ENCODE measurements at places on chromosomes 3 and 15. TPM values are rescaled to one million over a fixed set of nuclear protein-coding genes. Genes with fewer than 3 reads are reported as not detected.

The SLMAP gene
- total RNA-seq: 52.0 TPM

The PSMA4 gene
- 170 TPM for total RNA-seq

The POC1A gene
- total RNA-seq: 3.2 TPM

The MAP6D1 gene
- 10.2 TPM for total RNA-seq

The SCG3 gene
- 219 TPM for total RNA-seq

The CX3CR1 gene
- total RNA-seq: not detected

The ADCY5 gene
- 2.1 TPM for total RNA-seq

The LRRC34 gene
- total RNA-seq: 3.6 TPM

DNA sequence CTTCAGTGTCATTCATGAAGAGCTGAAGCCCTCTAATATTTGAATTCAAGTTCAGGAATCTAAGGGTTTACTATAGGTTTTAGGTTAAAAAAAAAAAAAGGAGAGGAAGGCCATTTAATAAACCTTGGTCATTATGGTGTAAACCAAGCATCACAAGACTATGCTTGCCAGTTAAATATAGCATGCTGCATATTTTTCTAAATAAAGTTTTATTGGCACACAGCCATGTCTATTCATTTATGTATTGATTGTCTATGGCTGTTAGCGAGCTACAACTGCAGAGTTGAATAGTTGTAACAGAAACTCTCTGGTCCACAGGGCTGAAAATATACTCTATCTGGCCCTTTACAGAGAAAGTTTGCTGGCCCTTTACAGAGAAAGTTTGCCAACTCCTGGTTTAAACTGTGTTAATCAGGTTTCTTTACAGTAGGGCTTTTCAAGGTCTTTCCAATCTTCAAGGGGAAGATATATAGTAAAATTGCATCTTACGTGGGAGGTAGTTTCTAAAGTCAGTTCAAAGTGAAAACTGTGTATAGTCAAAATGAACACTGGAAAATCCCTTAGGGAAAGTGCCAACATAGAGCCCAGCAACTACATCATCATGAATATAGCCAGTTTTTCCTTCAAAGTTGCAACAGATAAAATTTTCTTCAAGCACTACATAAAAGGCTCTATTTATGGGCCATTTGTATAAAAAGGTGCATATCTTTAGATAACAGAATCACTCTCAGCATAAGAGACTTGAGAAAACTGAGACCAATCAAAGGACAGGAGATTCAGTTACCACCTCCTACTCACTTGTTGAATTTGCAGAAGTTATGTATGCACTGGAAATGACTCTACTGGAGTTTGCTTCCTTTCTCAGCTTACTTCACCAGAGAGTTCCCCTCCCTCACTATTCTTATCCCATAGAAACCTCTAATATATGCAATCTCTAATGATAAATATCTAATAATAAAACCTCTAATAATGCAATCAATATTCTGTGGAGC, 49.7 kb upstream of the FRMD4B start:
- no peak for DNase-seq

GRCh38 chr3:191139736-191140135, 59.3 kb upstream of the OSTN start:
- no peak for DNase-seq

- DNase-seq: no peak
These were observed 6.8 kb downstream of the FYCO1 start for GRCh38 chr3:45988804-45989203.

DNA sequence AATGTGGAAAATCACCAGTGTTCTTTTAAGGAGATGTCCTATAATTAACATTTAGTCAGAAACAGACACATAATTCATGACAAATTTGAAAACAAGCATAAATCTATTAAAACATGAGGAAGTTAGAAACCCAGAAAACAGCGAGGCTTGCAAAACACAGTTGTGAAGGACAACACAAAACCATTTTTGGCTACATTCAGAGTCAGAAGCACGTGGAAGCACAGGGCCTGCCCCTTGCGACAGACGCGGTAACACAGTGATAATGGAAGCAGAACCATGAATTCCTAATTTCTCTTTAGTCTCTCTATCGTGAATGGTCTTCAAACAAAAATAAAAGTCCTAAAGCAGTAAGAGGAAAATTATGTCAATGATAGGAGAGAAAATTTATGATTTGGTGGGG, 12.2 kb downstream of the NCEH1 start:
- DNase-seq: no peak

DNA sequence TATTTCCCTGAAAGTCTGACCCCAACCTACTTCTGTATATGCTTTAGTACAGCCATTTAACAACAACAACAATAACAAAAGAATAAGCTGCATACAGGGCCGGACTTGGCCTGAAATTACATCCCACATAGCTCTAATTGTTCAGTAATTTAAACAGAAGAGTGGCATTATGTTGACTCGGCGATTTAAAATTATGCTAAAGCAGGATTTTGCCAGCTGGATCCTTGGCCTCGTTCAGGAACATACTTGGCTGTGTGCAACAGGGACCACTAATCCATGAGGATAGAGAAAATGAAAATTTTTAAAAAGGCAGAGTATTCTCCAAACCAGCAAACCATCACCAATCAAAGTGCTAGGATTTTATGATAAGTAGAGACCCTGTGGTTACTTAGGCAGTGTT, 433.1 kb upstream of the RBMS3 start:
- no peak for DNase-seq

- DNase-seq: no peak
These were observed 415.9 kb upstream of the KCNMB2 start for GRCh38 chr3:178120367-178120766.

DNA sequence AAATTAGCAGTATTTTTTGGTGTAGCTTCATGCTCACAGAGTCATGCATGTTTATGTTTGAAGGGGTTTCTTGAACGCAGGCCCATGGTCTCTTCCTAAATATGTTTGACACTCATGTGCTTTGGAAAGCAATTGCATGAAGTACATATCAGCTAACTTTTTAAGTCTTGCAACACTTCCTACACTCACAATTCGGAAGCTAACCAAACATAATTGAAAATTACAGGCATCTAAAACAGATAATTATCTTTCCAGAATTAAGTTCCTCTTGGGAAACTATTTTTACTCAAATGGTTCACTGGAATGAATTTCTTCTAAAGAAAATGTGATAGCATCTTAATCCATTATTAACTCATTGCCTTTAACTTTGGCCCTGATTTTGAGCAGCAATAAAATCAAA, 438.9 kb downstream of the RAP2B start:
- no peak for DNase-seq

DNA sequence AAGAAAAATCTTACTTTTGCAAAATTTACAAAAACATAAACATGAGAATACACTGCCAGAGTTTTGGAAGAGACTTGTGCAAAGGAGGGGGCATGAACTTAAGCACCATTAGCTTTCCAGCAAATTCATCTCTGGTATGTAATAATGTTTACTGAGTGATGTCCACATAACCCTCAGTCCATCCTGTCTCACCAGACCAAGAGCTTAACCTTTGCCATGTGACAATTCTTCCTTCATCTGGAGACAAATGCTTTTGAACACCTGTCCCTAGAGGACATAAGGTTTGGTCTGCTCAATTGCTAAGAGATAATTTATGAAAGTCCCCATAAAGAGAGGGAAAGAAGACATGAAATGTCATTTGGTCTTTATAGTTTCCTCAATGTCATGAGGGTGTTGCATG, 412.3 kb downstream of the ERC2 start:
- DNase-seq: no peak

DNA sequence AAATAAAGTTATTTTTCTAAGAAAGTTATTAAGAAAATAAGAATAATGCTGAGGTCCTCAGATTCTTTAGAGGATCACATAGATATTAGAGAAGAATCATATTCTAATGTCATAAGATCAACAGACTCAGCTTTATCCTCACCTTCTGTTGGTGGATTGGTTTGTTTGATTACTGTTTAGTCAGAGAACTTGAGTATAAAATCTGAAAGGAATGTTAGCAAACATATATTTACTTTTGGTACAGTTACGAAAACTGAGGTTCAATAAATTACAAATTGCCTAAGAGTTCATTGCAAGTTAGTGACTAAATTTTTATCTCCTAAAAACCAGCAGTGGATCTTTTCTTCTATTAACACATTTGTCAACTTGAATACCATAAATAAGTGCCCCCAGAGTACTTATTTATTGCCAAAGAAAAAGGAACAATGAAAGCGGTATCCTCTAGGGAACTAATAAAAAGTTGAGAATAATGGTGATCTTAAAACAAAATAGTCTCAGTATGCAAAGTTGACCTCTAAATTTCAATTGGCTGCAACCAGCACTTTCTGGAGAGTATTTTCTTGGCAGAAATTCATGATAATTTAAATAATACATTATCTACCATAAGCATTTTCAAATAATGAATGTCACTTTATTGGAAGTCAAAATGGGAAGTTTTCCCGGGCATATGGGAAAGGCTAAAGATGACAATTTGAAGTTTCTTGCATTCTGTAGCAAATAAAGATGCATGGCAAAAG, 296.8 kb downstream of the OTOL1 start:
- DNase-seq: no peak

GRCh38 chr3:153414982-153415381, 253.0 kb downstream of the RAP2B start:
- DNase-seq: no peak

- no peak for DNase-seq
These were observed 80.9 kb downstream of the TNIK start for GRCh38 chr3:171379281-171379680.

DNA sequence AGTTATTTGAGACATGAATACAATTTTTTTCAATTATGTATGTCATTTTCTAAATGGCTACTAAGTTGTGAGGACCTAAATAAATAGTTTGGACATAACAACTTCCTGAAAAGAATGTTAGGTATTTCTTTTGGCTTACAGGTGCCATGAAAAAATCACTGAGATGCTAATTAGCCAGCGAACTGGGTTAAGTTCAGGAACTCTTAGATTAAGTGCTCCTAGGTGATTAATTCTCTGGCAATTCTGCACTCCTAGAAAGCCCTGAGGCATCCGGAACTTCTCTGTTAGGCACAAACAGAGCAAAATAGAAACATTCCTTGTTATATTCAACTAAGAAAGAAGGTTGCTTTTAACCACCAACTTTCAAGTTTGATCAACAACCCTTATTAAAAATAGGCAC, 192.3 kb downstream of the STAG1 start:
- DNase-seq: no peak

DNA sequence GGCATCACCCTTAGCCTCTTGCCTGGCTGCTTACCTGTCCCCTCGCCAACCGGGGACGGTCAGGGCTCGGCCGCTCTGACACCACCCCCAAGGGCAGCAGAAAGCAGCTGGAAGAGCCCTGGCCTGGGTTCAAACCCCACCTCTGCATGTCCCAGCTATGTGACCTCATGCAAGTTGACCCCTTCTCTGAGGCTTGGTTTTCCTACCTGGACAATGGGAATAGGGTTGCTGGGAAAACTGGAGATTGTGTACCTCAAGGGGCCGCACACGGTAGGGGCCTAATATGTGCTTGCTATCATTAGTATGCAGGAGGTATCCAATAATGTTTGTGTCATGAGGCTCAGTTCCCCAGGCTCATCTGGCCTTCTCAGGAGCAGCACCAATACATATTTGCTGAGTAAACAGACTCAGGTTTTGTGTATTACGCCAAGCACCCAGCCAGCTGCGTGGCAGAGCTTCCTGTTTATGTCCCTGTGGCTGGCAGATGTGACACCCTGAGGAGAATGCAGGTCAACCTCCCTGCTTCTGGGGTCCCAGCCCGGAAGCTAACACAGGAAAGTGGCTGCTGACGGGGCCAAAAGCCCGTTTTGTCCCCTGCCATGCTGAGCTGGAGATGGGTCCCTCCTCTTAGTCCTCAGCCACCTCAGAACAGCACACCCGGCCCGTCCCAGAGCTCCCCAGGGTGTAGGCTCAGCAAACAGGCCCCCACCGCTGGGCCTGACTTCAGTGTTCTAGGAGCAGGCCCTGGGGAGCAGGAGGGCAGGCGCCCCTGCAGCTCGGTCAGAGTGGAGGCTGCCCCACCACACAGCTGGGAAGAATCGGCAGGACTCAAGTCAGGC, 29.7 kb downstream of the PLXND1 start:
- DNase-seq: no peak

DNA sequence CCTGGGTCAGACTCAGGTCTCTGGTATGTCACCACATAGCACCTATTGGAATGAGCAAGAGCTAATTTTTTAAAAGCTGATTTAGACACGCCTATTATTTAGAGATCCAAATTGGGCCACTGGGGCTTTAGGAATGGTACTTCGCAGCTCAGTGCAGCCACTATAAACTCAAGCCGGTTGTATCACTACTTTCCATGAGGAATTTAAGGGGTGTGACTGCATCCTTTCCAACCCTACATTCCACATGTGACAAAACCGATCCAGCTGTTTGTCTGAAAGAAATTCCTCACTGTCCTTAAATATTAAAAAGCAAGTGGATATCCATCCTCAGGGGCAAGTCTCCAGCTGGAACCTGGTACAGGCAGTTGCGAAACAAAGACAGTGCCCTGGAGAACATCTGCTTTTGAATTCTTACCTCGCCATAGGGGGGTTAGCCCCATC, 12.8 kb downstream of the VGLL3 start:
- DNase-seq: no peak

DNA sequence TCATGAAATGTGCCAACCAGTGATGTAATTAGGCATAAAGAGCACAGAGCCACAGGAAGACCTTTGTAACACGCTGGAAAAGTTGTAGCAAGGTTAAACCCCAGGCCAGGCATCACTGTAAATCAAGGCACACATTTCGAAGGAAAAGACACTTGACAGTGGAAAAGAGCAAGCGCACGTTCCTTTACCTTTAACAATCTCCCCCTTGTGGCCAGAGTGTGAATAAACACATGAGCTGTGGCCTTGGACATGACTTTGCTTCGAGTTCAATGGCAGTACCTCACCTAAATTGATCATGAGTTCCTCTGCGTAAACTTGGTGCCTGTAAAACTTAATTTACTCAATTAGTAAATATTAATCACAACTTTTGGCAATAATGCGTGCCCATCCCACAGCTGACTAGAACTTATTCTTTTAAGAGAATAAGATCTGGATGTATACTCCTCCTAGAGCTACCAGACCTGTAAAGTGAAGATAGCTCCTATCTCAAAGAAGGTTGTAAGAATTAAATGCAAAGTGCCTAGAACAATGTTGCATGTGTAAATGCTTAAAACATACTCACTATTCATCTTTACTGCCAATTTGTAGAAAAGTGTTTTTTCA, 757.0 kb upstream of the NECTIN3 start:
- peak; percentile 59 for DNase-seq

DNA sequence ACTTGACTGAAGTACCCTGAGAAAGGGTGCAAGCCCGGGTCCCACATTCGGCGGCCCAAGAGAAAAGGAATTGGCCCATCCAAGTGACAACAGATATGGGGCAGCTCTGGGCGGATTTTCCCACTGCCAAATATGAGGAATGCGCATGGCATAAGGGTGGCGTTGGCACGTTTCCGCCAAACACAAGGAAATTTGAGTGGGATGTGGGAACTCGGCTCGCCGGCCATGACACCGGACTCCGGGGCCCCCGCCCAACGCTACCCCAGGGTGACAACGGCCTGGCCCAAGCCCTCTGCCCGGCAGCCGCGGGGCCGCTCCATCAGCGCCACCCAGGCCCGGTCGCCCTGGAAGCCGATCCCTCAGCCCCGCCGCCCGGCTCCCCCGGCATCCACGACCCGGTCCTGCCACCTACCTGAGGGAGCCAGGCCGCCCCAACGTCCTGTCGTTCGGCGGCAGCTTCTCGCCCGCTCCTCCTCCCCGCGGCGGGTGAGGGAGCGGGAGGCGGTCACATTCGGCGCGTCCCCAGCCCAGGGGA, 449 bp downstream of the RAF1 start:
- DNase-seq: peak; percentile 44

- no peak for DNase-seq
These were observed 41.9 kb downstream of the PLCH1 start for GRCh38 chr3:155702745-155703591.

- DNase-seq: no peak
These were observed 3.6 kb downstream of the TRA2B start for GRCh38 chr3:185934174-185934557.

GRCh38 chr3:111690242-111690641, 95.1 kb upstream of the ZBED2 start:
- no peak for DNase-seq
